H1 (cell line): ENCODE measurements at places on chromosomes 5 and 9. TPM values are rescaled to one million over a fixed set of nuclear protein-coding genes. Genes with fewer than 3 reads are reported as not detected.

DNA sequence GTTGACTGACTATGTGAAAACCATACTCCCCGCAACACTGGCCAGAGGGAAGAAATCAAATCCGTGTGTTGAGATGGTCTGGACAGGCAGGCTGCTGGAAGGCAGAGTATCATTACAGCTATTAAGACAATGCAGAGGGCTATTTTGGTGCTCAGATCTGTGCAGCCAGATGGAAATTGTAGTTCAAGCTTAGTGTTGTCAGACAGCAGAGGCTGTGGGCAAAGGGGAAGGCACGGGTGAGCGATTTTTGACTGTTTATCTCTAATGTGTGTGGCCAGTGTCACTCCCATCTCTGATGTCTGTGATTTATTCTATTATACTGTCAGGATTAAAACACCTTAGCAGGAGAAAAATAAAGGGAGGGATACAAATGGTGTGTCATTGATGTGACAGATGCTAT lies 984.4 kb upstream of the WWC1 start:
- no peak for DNase-seq

DNA sequence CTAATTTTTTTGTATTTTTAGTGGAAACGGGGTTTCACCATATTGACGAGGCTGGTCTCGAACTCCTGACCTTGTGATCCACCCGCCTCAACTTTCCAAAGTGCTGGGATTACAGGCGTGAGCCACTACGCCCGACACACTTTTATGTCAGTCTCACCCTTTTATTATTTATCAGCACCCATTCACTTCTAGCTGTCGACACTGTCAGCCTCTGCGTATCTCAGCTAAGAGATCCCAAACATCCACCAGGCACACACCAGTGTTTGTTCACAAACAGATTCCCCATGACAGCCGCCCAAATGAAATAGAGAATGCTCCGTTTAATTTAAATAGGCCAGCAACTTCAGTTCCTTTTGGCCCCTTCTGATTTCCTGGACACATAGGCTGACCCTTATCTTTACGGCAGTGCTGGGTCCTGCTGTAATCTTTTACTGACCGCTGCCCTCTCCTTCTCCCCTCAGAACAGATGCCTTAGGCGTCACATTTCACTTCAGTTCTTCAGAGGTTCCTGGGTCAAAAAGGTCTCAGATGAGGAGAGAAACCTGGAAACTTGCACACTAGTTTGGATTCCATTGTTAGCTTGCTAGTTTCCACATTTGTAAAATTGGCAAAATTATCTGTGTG lies 43.1 kb upstream of the CKMT2 start:
- no peak for DNase-seq

- no peak for DNase-seq
These were observed 10.3 kb downstream of the CNTFR start for GRCh38 chr9:34579104-34579807.

- DNase-seq: no peak
These were observed 5.7 kb downstream of the ASS1 start for GRCh38 chr9:130450344-130451003.

DNA sequence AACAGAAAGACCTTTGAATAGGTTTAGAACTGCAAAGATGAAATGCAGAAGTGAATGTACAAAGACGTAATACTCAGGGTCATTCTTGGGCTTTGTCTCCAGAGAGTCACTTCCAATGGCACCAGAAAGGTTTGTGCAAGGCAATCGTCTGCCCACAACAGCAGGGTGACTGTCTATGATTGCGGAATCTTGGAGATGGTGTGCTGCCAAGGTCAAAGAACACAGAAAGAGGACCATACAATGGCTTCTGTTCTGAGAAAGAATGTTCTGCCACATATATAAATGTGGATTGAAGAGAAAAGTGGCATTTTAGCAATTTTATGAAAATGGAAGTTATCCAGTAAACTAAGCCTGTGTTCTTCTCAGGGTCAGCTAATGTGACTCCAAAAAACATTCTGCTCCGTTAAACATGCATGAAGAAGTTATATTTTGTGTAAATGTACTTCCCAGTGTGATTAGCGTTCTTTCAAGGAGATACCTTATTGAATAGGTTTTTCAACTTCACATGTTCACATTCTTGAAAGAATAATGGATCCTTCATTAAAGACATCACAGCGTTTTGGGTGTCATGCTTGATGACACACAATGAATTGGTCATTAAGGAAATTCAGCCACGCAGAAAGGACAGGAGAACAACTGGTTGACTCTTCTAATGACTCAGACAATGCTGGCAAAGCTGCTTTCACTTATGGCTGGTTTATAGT lies 73.4 kb upstream of the CDH6 start:
- DNase-seq: no peak

Gene CAPSL
- not detected in 2 replicates for total RNA-seq

DNA sequence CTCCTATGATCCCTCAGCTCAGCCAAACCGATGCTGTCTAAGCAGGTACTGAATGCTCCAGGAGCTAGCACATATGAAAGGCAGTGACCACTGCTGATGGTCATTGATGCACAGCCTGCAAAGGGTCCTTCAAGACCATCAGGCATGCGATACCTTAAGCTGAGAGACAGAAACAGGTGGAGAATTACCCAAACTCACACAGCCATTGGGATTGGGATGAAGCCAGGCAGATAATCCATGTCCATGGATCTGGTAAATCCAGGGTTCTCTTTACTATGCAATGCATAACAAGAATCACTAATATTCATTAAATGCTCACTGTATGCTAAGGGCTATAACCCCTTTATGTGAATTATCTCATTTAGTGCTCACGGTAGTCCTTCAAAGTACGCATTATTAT lies 36.2 kb downstream of the RAPGEF1 start:
- DNase-seq: no peak

Gene IER5L
- 1.0 and 1.2 TPM in 2 replicates for total RNA-seq

Gene ESM1
- total RNA-seq: not detected in 2 replicates

- DNase-seq: no peak
These were observed 153.2 kb upstream of the MVB12B start for GRCh38 chr9:126173401-126173800.

DNA sequence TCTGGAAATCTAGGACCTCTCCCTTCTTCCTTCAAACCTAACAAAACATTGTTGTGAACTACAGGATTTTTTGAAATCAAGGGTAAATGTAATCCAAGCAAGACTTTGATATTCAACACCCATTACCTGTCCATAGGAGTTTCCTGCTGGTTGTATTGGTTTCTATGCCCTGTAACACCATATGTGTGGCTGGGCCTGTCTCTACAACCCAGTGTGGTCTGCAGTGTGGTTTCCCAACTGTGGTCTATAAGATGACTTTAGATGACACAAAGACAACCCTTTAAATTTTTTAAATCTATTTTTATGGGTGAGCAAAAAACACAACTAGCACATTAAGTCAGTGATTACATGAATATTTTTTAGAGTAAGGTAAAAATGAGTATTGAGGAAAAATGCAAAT lies 93.1 kb downstream of the SMIM15 start:
- DNase-seq: no peak

Gene GPX3
- 26.4 and 27.8 TPM in 2 replicates for total RNA-seq

Gene C5orf52
- not detected in 2 replicates for total RNA-seq

DNA sequence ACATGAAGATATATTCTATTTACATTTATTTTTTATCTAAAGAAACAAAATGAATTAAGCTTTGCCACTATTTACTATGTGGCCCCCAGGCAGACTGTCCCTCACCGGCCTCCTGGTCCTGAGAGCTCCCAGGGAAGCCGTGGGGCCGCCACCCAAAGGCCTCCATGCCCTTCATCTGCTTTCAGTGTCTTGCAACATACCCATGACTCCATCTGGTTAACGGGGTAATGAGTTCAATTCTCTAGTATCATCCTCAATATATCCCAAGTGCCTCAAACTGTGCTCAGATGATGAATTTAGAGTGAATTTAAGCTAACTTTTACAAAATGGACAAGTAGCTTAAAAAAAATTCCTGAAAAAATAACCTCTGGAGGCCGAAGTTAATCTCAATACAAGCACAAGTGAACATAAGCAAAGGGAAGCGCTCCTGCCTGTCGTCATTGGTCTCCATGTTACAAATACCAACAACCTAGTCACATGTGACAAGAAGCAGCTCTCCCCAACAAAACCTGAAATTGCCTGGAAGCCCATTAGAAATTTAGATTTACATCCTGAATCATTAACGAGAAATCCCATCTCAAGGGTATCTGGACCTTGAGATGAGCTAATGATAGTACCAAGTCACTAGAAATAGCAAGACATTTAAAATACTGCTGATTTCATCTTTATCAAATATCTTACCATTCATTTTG lies 26.1 kb downstream of the DAP start:
- no peak for DNase-seq

Gene KCNV2
- not detected in 2 replicates for total RNA-seq

DNA sequence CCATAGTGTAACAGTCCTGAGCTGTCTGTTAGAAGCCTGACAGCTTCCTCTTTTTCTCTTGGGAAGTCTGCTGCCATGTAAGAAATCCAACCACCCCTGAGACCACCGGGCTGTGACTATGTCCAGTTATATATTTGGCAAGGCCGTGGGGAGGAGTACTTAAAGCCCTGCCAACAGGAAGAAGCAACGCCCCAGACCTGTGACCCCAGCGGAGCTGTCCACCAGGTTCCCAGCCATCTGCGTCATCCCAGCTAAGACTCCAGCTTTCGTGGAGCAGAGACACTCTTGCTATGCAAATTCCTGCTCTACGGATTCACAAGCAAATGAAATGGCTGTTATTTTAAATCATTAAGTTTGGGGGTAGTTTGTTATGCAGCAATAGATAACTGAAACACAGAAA lies 417.3 kb downstream of the TLE4 start:
- DNase-seq: no peak

Gene CATSPER3
- 0.48 TPM in 1 of 2 replicates, not detected in the other for total RNA-seq

Gene EGR1
- total RNA-seq: 35.5 and 39.6 TPM in 2 replicates

DNA sequence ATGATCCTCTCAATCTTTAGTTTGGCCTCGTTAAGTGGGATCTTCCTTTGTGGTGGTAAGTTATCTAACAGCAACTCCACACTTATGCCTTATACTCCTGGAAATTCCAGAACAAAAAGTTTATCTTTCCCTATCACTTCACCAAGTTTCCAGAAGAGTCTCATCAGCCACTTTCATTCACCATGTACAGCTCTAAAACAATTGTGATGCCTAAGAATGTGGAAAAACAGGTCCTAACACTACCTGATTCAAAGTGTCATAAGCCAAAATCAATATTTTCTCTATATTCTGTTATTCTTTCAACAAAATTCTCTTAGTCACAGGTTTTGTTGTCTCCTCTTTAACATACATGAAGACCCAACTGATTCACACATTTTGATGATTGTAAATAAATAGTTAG lies 342.4 kb upstream of the TYRP1 start:
- DNase-seq: no peak

DNA sequence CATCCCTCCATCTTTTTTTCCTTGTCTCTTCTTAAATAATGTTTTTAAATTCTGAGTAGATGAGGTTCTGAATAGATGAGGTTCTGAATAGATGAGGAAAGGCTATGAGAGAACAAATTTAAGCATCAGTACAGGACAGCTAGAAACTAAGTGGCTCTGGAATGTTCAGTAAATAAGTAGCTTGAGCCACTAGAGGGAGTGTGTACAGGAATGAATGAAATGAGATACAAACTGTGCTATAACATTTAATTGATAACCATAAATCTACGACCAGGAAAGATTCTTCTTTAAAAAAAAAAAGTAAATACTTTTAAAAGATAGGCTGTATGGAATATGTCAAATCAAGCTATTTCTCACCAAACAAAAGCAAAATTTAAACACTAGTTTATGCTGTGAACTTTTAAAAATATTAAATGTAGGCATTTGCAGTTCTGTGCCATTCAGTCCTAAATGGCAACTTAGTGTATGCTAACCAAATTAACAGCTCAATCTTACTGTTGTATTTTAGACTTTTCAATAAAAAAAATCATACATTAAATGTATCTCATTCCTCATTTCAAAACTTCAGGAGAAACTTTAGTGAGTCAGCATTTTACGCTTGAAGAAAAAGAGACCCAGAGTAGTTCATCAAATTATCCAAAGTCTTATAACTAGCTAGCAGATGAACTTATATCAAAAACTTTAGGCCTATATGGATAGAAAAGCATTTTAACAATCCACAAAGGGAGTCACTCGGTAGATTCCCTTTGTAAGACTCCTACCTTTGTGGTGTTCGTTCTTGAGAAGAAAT lies 70.4 kb upstream of the SNX2 start:
- DNase-seq: no peak

DNA sequence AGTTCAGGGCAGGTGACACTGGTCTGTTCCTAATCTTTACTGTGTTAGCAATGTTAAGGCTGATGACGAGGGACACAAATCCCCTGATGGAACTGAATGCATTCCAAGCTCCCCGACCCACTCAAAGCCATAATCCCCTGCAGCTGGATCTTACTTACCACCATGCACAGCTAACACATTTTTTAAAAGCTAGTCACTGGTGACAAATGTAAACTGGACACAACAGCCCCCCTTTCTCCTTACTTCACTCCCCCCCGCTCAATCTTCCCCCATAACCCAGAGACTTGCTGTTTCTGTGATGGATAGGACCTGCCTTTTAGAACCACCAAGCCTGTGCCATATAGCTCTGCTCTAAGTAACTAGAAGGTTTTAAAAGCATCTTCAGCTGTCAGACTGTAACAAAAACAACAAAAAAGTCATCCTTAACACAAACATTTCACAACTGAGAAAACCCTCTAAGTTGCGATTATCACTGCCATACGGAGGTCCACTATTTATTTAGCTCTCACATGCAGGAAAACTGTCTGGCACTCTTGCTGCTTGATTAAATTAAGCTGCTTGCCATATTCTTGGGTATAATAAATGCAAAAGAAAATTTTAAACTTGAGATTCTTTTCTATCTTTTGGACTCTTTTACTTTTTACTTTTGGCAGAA lies 44.4 kb downstream of the BNC2 start:
- DNase-seq: no peak

DNA sequence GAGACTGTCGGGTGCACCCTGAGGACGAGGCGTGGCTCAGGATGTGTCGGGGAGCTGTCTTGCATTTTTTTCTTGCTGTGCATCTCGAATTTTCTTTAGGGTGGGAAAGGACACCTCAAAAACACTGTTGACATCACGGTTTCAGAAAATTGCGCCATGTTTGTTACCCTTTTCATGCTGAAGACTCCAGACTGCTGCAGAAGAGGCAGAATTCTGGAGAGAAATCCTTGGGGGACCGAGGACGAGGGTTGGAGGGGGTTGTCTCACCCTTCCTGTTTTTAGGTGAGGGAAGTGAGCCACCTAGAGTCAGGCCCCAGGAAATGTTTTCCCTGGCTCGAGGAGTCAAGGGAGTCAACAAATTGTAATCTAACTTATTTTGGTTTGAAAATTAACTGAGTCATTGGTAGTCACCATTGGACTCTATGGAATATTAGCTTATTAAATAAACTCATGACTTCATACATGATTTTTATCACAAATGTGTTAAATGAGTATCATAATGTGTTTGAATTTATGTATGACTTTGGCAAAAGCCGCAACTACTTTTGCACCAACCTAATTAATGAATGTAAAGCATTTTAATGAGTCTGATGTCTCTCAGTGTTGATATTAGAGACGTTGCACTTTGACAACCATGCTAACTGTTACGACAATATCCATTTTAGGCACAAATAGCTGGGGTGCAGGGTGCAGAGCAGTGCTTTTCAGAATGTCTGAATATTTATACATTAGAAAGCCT lies 724 bp upstream of the LYSMD3 start:
- no peak for DNase-seq
